CD4-positive, alpha-beta T cell treated with Interferon gamma for 1 hour (primary cell): ENCODE measurements at places on chromosomes 6 and 20.
A peak's percentile ranks its signal among the peaks of the same experiment; 100 is the strongest.

GRCh38 chr6:25689966-25690365 is 38.0 kb downstream of the SCGN start:
- no peak for DNase-seq

GRCh38 chr20:21571841-21572690 is 58.2 kb upstream of the NKX2-2 start:
- DNase-seq: no peak

- no peak for DNase-seq
Measured at GRCh38 chr6:72140795-72141194, 254.4 kb downstream of the RIMS1 start.

DNA sequence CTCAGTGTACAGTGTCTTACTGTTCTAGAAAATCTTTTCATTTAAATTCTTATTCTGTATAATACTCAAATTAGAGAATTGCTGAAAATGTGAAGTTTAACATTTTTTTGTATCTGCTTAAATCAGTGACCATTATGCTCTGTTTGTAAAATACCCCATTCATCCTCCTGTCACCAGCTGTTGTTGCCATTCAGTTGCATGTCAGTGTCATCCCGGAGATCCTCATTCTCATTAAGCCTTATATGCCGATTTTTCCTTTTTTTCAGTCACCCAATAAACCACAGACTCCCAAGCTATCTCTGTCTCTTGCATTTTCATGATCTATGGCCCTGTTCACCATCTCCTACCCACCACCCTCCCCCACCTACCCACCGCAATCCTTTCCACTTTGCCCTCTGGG is 20.4 kb downstream of the GTF2H5 start:
- no peak for DNase-seq

GRCh38 chr6:43950731-43951062 is 176.6 kb downstream of the MRPL14 start:
- DNase-seq: no peak

GRCh38 chr6:166749666-166750065 is 122.6 kb upstream of the RPS6KA2 start:
- no peak for DNase-seq

DNA sequence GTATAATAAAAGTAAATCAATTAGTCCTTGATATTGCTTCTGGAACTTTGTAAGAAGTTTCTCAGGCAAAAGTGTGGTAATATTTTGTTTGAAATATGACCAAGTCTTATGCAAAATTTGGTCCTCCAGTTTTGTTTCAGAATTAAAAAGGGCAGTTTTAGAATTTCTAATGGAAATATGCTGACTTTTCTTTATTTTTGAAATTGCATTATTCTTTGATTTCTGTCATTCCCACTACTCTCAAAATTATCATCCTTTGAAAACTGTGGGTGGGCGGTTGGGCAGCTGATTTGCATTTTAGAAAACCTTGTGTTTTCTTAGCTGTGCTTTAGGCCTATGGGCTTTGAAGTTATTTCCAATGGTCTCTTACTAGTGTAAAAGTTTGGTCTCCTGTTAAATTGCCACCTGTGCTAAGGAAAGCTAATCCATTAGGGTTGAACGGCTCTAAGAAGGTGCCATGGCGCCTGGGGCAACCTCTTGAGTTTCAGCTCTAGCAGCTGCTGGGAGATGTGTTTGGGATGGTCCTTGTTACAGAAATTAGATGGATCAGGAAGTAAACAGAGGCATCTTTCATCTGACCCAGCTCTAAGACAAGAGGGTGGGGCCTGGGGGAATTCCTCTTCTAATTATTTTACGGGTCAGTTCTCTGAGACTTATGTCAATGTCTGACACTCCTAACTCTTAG is 880.8 kb upstream of the SLC35B3 start:
- DNase-seq: no peak

DNA sequence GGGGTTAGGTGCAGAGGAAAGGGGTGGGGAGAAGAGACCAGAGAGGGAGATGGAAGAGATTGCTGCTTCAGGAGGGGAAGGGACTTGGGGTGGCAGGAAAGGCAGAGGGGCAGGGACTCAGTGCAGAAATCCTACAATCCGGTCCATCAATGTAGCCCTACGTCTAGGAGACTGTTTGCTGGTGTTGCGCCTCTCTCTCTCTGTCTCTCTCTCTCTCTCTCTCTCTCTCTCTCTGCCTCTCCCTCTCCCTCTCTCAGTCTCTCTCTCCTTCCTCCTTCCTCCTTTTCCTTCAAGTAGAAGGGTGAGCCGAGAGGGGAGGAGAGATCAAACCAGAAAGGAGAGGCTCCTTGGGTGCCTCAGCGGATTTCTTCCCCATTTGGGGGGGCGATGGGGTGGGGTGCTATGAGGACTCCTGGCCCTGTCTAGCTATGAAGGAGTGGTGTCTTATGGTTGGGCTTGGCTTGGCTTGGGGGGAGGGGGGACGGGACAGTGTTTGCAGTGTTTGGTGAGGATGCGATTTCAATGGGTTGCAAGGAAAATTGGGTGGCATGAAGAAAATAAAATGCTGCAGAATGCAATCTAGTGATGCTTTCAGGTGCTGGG is 181.2 kb downstream of the TBXT start:
- DNase-seq: no peak

DNA sequence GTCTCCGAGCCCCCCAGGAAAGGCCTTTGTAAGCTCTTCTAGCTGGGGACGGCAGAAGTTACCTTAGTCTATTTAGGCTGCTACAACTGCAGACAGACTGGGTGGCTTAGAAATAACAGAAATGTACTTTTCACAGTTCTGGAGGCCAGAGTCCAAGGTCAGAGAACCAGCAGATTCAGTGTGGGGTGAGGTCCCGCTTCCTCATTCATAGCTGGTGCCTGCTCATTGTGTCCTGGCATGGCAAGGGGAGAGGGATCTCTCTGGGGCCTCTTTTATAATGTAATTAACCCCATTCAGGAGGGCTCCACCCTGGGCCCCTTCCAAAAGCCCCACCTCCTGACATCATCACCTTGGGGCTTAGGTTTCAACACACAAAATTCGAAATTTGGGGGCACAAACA is 315.1 kb downstream of the CDH4 start:
- no peak for DNase-seq

GRCh38 chr20:46282669-46283068 is 25.6 kb downstream of the CDH22 start:
- no peak for DNase-seq

GRCh38 chr6:121848523-121849255 is 413.2 kb downstream of the GJA1 start:
- DNase-seq: no peak

GRCh38 chr6:158586652-158587051 is 26.8 kb downstream of the TMEM181 start:
- no peak for DNase-seq

DNA sequence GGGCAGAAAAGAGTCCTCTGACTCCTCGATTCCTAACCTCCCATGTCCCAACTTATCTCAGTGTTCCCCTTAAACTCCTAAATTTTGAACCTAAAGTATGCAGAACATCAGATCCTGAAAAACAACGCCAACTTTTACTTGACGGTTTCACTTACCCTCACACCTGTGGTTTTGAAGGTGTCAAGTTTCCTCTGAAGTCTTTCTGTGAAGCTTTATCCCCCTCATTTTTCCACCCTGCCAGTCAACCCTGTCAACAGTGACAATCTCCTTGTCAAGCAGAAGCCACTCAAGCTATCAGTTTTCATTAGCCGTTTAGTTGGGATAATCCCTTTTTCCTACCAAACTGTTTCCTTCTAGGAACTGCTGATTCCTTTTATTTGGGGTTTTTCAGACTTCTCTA is 245.4 kb upstream of the PREP start:
- no peak for DNase-seq

DNA sequence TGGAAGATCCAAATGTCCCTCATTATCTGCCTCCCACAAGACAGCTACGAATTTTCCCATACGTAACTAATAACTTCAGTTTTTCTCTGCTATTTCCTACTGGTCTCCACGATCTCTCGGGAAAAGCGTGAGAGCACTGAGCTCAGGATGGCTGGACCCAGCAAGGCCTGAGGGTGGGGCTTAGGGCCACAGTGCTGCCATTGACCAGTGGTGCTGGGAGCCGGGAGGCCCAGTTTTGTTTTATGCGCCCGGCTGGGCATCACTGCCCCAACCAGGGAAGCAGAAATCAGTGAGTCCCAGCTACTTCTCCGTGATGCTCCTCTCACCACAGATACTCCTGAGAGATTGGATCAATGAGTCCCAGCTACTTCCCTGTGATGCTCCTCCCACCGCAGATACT is 238.4 kb downstream of the LY86 start:
- no peak for DNase-seq

- DNase-seq: no peak
Measured at GRCh38 chr6:91278416-91278815, 691.5 kb upstream of the MAP3K7 start.

- DNase-seq: no peak
Measured at GRCh38 chr6:16217156-16217721, 21.1 kb upstream of the GMPR start.

DNA sequence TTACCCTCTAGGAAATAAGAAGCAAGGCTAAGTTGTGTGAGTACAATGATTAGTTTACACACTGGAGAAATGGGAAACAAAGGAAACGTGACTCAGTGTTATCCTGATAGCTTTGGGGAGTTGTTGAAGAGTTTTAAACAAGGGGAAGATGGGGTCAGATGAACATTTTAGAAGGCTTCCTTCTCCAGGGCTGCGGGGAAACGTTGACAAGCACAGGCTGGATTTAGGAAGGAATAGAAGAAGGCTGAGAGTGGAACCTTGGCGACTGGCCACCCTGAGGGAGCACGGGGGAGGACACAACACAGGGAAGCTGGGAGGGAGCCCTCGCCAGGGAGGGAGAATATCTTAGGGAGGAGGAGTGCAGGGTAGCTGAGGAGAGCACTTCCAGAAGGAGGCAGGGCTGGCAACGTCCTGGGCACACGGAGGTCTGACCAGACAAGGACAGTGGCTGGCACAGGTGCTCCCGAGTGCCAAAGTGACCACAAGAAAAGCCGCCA is 134.7 kb downstream of the AIG1 start:
- no peak for DNase-seq

- DNase-seq: no peak
Measured at GRCh38 chr6:5098501-5099270, 13.5 kb downstream of the PPP1R3G start.

DNA sequence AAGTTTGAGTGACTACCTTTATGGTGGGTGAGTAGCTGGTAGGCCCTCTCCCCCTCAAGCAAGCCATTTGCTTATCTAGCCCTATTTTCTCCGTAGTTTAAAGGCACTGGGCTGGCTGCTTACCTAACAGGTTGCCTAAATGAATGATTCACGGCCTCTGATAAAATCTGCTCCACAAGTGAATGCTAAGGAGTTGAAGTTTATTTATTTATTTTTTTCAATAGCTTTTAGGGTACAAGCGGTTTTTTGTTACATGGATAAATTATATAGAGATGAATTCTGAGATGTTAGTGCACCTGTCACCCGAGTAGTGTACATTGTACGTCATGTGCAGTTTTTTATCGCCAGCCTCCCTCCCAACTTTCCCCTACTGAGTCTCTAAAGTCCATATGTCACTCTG is 8.3 kb upstream of the CDH26 start:
- no peak for DNase-seq

GRCh38 chr20:17227669-17228623 is 1.1 kb downstream of the PCSK2 start:
- DNase-seq: no peak

- peak; percentile 70 for DNase-seq
Measured at GRCh38 chr20:25042531-25043498, 15.1 kb downstream of the ACSS1 start.

GRCh38 chr6:88823998-88824397 is 139.4 kb downstream of the RNGTT start:
- DNase-seq: no peak

DNA sequence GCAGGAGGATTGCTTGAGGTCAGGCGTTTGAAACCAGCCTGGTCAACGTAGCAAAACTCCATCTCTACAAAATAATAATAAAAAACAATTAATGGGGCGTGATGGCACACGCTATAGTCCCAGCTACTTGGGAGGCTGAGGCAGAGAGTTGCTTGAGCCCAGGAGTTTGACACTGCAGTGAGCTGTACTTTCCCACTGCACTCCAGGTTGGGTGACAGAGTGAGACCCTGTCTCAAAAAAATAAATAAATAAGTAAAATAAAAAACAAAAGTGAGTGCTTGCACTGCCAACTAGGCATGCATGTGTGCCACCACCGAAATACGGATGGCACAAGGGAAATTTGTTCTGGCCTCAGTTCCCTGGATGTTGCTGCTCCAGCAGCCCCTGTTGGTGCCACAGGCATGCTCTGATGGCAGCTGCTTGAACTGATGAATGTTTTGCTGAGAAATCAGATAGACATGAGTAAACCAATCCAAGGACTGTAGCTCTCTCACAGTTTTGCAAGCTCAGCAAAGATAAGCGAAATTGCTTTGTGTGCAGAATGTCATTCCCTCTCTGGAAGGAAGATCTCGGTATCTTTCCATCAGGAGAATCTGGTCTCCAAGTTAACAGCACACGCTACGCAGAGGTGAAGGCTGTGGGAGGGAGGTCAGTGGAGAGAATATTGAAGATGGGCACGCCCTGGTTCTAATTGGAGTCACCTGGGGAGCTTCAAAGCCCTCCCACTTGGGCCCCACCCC is 188.0 kb upstream of the SLC24A3 start:
- DNase-seq: no peak

DNA sequence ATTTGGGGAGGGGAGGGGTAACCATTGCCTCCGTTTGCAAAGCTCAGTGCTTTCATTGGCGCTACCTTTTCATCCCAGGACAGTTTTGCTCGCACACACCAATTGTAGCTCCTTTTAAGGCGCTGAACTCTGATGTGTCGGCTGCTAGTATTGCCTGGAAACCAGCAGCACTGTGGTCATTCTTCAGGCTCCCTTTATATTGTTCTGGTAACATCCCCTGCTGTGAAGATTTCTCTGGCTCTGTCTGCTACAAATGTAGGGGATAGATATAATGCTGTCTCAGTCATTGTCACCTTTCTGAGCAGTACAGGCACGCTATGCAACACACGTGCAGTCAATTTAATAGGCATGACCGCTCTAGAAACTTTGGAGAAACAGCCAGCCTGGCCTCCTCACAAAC is 172.9 kb upstream of the SASH1 start:
- DNase-seq: no peak

DNA sequence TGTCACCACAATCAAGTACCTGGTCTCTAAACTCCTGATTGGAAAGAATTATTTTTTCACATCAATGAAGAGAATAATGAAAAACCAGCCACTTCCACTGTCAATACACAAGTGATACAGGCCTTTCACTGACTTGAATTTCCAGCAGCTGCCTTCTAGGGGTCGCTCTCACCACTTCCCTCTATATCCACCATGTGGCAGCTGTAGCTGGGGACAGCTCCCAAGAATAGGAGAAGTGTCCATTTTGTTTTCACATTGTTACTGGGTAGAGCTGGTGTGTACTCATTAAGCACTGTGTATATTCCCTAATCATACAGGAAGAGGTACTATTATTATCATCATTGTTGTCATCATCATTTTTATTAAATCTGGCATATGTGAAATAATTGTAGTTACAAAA is 438.4 kb upstream of the SPTLC3 start:
- no peak for DNase-seq

DNA sequence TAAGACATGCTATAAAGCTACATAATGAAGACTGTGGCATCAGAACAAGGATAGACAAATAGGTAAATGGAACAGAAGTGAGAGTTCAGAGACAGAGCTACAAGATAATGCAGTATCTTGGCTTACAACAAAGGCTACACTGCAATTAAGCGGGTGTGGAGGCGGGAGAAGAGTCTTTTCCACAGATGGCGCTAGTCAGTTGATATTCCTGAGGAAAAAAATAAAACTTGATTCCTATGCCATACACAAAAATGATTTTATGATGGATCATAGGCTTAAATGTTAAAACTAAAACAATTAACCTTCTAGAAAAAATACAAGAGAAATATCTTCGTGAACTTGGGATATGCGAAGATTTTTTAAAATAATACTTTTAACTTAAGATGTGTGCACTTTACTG is 31.0 kb downstream of the RIN2 start:
- DNase-seq: no peak
